ENCODE measurements at places on chromosomes 4 and X.

DNA sequence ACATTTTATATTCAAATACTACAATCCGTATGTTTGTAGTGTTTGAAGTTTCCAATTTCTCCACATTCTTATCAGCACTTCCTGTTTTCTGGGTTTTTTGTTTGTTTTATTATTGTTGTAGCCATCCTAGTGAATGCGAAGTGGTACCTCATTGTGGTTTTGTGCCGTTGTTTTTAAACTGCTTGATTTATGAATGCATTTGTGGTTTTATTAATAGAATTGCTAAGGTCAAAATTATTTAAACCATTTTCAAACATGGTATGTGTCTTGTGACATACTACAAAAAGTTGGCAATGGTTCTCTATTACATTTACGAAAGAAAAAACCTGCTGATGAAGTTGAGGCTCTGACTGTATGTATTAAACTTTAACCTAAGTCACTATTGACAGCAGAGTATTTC lies 780.0 kb upstream of the MAGEB2 start:
- no peak for DNase-seq

DNA sequence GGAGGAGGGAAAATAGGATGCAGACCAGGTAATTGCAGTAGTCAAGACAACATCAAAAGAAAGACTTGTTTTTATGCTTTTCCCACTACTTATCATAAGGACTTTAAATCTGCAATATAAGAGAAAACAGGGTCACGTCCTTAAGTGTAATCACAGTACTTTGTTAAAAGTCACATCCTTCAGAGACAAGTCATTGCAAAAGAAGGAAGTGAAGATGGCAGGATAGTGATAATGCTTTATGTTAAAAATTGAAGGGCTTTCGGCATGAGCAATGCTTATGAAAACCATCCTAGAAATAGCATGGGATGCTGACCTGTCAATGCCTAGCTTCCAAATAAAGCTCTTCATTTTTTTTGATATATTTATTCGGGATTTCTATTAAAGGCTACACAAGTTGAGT lies 110.2 kb upstream of the TENM3 start:
- DNase-seq = no peak

DNA sequence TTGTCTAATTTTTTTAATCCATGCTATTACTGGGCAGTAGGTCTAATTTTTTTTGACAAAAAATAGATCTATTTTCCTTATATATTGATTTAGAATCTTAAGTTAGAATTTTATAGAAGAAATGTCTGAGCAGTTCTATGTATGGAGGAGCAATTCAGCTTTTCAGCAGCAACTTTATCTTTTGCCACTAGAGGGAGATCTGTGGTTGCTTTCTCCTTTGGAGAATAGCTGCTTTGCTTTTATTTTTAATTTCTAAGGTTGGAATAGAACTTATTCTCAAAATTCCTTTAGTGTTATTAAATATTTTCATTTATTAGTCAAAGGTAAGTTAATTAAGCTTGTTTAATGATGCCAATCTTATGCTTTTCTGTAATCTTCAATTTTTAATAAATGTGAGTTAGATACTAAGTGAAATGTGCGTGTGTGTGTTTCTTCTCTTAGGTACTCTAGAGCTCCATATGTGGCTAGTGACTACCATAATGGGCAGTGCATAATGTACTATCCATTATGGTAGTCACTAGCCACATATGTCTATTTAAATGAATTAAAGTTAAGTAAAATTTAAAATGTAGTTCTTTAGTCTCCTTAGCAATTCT lies 29.3 kb downstream of the FAM199X start:
- no peak for DNase-seq

GRCh38 chr4:41572516-41572915 lies 34.6 kb downstream of the LIMCH1 start:
- no peak for DNase-seq

DNA sequence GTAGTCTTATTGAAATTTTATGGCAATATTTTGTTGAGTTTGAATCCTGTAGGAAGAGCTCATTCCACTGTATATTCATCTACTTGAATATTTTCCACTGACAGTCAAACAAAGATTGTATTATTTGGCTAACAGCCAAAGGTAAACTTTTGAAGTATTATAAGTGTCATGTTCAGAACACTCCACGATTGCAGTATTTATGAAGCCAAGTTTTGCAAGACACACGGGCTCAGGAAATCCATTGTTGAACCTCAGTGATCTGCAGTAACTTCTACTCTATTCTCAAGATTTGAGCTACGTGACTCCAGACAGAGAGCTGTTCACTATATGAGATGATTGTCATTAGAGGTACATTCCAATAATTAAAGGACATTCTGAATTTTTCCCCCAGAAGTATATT lies 302.7 kb upstream of the ADGRL3 start:
- DNase-seq = no peak

GRCh38 chr4:87498446-87498900 lies 30.7 kb downstream of the SPARCL1 start:
- DNase-seq = no peak

GRCh38 chr4:3706565-3707422 lies 59.4 kb upstream of the ADRA2C start:
- DNase-seq = no peak

DNA sequence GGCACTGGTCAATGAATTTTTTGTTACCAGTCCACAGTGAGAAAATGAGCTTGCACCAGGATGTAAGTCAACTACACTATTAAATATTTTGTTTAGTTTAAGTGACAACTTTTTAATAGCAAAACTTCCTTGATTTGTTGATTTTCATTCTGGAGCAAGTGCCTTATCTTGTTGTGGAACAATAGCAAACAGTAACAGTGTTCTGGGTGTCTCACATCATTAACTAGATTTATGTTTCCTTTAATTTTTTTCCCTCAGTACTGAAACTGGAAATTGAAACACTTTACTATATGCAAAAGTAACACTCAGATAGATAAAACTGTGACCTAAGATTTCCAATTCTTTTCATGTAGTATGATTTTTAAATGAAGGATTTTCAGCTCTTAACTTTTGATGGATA lies 80.1 kb downstream of the GALNT7 start:
- no peak for DNase-seq

DNA sequence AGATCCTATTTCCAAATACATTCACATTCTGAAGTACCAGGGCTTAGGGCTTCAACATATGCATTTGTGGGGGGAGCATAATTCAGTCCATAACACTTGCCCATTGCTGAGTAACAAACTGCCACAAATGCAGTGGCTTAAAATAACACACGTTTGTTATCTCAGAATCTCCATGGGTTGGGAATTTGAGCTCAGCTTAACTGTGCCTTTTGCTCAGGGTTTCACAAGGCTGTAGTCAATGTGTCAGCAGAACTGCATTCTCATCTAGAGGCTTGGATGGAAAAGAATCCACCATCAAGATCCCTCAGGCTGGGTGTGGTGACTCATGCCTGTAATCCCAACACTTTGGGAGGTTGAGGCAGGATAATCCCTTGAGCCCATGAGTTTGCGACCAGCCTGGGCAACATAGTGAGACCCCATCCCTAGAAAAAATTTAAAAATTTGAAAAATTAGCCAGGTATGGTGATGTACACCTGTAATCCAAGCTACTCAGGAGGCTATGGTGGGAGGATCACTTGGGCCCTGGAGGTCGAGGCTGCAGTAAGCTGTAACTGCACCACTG lies 25.8 kb upstream of the TBL1X start:
- DNase-seq = no peak
